Right atrium auricular region (tissue), 2 donors: ENCODE measurements at places on chromosomes 6 and 20. TPM values are rescaled to one million over a fixed set of nuclear protein-coding genes. Genes with fewer than 3 reads are reported as not detected.

Gene ZSCAN9
- 10.1 TPM for total RNA-seq

Gene UQCC2
- total RNA-seq = 143 TPM

Gene KIF6
- total RNA-seq = not detected

Gene MYLK2
- not detected for total RNA-seq

Gene SLC32A1
- total RNA-seq = not detected

Gene SOX12
- 5.3 TPM for total RNA-seq

Gene SCGN
- total RNA-seq = 14.1 TPM

Gene ZBTB12
- 0.47 TPM for total RNA-seq

Gene RNF144B
- 14.2 TPM for total RNA-seq

Gene MICB
- 3.1 TPM for total RNA-seq

Gene PGC
- not detected for total RNA-seq

DNA sequence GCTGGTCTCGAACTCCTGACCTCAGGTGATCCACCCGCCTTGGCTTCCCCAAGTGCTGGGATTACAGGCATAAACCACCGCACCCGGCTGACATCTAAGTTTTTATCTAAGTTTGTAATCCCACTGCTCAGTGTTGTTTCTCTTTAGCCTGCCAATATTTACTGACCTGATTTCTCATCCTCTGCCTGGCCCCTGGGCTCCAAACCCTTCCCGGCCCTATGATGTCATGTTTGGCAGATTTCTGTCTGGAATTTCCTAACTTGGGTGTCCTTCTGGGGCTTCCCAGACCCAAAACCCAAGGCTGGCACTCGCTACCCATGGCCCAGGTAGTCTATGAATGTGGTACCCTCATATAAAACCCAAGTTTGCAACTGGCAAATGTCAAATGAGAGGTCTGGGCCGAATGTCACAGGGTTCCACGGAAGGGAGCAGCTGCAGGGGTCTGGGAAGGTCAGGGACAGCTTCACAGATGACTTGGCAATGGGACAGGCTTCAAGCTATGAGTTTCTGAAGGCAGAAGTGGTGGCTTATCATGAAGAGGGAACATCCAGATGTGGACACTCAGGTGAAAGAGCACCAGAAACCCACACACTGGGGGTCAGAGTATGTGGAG is 54.9 kb downstream of the TMEM170B start:
- H3K4me1 ChIP-seq = no peaks in the 10 kb centered on the region
- H3K4me3 ChIP-seq = no peak overlapping the region
- peak; percentile 59 for DNase-seq
- no peaks in the 10 kb centered on the region for H3K36me3 ChIP-seq
- no peak overlapping the region for H3K27ac ChIP-seq

DNA sequence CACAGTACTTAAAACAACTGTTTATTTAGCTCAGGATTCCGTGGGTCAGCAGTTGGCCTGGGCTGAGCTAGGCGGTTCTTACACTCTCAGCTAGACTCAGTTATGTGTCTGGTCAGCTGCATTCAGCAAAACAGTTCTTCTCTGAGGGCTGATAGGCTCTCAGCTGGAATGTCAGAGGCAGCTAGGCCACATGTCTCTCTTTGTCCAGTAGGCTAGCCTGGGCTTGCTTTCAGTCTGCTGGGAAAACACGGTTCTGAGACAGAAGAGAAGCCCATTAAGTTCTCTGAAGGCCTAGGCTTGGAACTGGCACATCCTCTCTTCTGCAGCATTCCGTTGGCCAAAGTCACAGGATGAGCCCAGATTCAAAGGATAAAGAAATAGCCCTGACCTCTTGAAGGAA is 65.6 kb downstream of the TULP4 start:
- no peaks in the 10 kb centered on the region for H3K36me3 ChIP-seq
- H3K4me1 ChIP-seq = peaks cover 4% of the 10 kb centered on the region
- H3K4me3 ChIP-seq = no peak overlapping the region
- no peak for DNase-seq
- H3K27ac ChIP-seq = no peak overlapping the region

DNA sequence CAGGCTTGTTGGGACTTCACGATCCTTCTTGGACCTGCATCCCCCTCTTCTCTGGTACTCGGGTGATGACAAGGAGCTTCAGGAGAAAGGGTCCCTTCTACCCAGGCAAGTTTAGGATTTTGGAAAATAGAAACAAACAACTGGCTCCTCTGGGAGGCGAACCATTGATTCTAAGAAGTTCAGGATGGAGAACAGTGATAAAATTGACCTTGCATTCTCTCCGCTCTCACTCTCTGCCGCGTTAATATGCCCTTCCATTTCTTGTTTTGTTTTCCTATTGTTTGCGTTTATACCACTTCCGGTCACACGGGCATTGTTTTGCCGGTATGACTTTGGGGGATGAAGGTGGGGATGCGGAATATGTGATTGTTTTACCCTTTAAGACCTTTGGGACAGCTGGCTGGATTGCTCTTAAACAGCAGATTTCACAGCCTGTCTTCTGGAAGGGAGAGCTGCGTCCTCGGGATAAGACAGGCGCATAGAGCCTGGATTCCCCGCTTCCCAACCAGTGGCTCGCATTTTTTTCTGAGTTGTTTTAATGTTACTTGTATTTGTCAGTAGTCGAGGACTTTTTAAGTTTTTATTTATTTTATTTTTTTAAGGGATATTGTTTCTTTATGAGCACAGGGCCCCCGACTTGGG is 144.3 kb upstream of the ZNF184 start:
- H3K36me3 ChIP-seq = no peaks in the 10 kb centered on the region
- H3K27ac ChIP-seq = no peak overlapping the region
- no peaks in the 10 kb centered on the region for H3K27me3 ChIP-seq
- H3K4me1 ChIP-seq = no peaks in the 10 kb centered on the region

- no peak for DNase-seq
- H3K4me1 ChIP-seq = no peaks in the 10 kb centered on the region
- no peak overlapping the region for H3K4me3 ChIP-seq
- no peaks in the 10 kb centered on the region for H3K27me3 ChIP-seq
- no peak overlapping the region for H3K27ac ChIP-seq
Observed at GRCh38 chr6:170175644-170176135, 115.2 kb downstream of the DLL1 start.

DNA sequence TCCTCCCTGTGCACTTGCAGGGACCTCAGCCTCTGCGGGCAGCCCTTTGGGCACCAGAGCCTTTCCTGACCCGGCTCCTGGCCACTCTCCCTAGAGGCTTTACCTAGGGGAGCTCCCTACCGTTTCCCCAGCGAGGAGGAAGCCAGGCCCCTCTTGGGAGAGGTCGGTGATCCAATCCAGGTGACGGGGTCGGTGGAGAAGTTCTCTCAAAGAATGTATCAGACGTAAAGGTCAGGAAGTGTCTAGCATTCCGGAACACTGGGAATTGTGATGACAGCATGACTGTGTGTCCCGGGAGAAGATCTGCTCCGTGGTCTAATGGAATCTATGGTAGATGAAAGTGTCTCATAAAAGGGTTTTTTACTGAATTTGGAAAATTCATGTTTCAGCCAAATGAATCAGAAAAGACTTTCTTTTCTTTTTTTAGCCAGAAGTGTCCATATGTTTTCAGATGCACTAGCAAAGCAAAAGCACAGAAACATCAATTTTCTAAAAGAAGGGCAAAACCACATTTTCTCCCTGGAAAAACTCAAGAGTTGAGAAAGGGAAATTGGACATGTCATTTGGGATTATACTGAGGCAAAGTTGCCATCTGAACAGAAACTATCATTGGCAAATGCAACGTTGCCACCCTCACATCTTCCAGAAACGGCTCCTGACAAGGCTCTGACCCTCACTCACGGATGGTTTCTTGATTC is 289.4 kb downstream of the THBS2 start:
- H3K27me3 ChIP-seq = no peaks in the 10 kb centered on the region
- H3K27ac ChIP-seq = no peak overlapping the region
- H3K4me1 ChIP-seq = no peaks in the 10 kb centered on the region
- no peak overlapping the region for H3K4me3 ChIP-seq
- DNase-seq = no peak

DNA sequence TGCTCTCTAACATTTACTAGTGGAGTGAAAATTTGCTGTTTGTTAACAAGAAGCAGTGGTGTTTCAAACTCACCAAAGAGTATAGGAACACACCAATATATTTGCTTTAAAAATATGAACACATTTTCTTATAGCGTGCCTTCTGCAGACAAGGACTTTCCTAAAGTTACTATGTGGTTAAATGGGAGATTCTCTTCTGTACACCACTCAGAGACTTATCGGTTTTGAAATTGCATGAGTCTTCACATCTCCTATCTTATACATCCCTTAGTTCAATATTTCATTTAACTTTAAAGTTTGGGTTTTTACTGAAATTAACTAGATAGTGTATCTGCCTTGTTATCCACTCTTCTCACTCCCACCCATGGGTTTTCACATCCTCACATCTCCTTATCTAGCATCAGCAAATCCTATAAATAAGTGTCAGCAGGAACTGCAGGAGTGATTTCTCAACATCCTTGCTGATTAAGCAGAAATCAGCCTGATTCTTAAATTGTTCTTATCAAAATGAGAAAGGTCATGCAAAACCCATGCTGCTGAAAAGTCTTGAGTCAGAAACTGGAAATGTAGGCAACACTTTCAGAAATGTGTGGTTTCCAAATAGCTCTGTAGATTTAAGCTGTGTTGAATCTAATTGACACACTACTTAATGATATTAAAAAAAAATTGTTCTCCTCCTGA is 1075.6 kb upstream of the GJE1 start:
- DNase-seq = no peak
- no peaks in the 10 kb centered on the region for H3K4me1 ChIP-seq
- no peak overlapping the region for H3K4me3 ChIP-seq
- H3K36me3 ChIP-seq = no peaks in the 10 kb centered on the region
- no peaks in the 10 kb centered on the region for H3K27me3 ChIP-seq

- no peak overlapping the region for H3K4me3 ChIP-seq
- H3K27me3 ChIP-seq = no peaks in the 10 kb centered on the region
- H3K27ac ChIP-seq = peak overlapping the region; percentile 88
- no peaks in the 10 kb centered on the region for H3K36me3 ChIP-seq
- H3K4me1 ChIP-seq = no peaks in the 10 kb centered on the region
Observed at GRCh38 chr20:31698803-31699718, 23.6 kb downstream of the BCL2L1 start.

DNA sequence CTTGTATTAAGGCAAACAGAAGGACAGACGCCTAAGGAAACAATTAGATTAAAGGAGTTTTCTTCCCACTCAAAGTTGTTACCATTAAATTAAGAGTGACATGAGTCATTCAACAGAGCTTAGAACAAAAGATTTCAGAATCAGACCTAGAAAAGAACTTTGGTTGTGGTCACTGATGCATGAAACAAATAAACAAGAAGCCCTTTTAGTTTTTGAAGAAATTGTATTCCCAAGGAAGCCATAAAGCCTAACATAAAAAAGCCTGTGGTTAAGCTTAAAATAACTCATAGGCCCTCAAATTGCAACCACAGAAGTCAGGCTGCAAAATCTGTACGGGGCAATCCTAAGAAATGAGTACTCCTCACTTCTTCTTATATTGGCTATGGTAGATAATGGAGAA is 17.9 kb upstream of the TRIM26 start:
- H3K36me3 ChIP-seq = no peaks in the 10 kb centered on the region
- H3K27me3 ChIP-seq = no peaks in the 10 kb centered on the region
- no peak for DNase-seq
- H3K4me1 ChIP-seq = no peaks in the 10 kb centered on the region

GRCh38 chr6:62298745-62299392 is 12.8 kb upstream of the KHDRBS2 start:
- H3K4me1 ChIP-seq = no peaks in the 10 kb centered on the region
- H3K27me3 ChIP-seq = no peaks in the 10 kb centered on the region
- H3K4me3 ChIP-seq = no peak overlapping the region
- DNase-seq = no peak

- H3K27ac ChIP-seq = no peak overlapping the region
- H3K36me3 ChIP-seq = no peaks in the 10 kb centered on the region
- H3K27me3 ChIP-seq = no peaks in the 10 kb centered on the region
- no peak overlapping the region for H3K4me3 ChIP-seq
- H3K4me1 ChIP-seq = peaks cover 63% of the 10 kb centered on the region
Observed at GRCh38 chr6:16336911-16337294, 98.5 kb downstream of the GMPR start.

GRCh38 chr6:17269840-17270239 is 11.3 kb upstream of the RBM24 start:
- peak overlapping the region; percentile 81 for H3K27ac ChIP-seq
- H3K4me1 ChIP-seq = no peaks in the 10 kb centered on the region
- no peaks in the 10 kb centered on the region for H3K27me3 ChIP-seq
- no peaks in the 10 kb centered on the region for H3K36me3 ChIP-seq
- no peak for DNase-seq

DNA sequence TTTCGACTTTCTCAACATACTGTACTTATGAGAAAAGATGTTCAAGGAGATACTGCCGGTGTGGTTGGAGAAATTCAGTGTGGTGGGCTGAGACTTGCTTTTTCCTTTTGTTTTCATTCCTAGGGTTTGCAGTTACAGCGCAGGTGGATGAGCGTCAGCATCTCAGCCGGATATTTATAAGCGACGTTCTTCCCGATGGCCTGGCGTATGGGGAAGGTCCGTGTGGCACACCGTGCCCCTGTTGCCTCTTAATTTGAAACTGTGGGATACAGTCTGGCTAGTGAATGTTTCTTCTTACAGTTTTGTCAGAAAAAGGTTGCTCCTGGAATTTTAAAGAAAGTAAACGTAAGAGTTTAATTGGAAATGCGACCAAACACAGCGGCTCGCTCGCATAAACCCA is 81.7 kb upstream of the CLDN20 start:
- H3K4me3 ChIP-seq = no peak overlapping the region
- H3K27me3 ChIP-seq = no peaks in the 10 kb centered on the region

DNA sequence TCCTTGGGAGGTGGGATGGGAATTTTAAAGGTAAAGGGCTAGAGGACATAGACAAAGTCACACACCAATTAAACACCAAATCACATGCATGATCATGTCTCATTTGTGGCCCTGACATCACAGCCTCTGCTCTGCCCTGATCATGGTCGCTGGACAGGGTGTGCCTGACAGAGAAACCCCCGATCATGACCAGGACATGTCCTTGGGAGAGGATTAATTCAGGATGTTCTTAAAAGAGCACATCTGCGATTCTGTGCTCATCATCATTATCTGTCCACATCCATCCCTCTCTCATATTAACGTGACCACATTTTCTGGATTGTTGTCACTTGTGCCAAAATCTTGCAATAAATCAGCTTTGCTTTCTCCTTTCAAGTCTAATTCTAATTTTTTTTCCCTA is 7.7 kb upstream of the PBOV1 start:
- H3K36me3 ChIP-seq = no peaks in the 10 kb centered on the region
- no peak overlapping the region for H3K4me3 ChIP-seq
- no peak overlapping the region for H3K27ac ChIP-seq
- no peak for DNase-seq
- no peaks in the 10 kb centered on the region for H3K4me1 ChIP-seq

GRCh38 chr6:154319231-154319858 is 37.3 kb downstream of the IPCEF1 start:
- H3K27ac ChIP-seq = no peak overlapping the region
- DNase-seq = no peak
- H3K4me1 ChIP-seq = no peaks in the 10 kb centered on the region
- no peaks in the 10 kb centered on the region for H3K27me3 ChIP-seq
- no peaks in the 10 kb centered on the region for H3K36me3 ChIP-seq

- no peak for DNase-seq
- no peaks in the 10 kb centered on the region for H3K27me3 ChIP-seq
- no peaks in the 10 kb centered on the region for H3K36me3 ChIP-seq
- H3K4me3 ChIP-seq = no peak overlapping the region
- peak overlapping the region; percentile 46 for H3K27ac ChIP-seq
- no peaks in the 10 kb centered on the region for H3K4me1 ChIP-seq
Observed at GRCh38 chr20:19920381-19921138, 96.6 kb upstream of the NAA20 start.
